ENCODE measurements at places on chromosomes 12 and 14. TPM values are rescaled to one million over a fixed set of nuclear protein-coding genes. Genes with fewer than 3 reads are reported as not detected.
A peak's percentile ranks its signal among the peaks of the same experiment; 100 is the strongest.

Gene FIGNL2
- not detected for total RNA-seq

DNA sequence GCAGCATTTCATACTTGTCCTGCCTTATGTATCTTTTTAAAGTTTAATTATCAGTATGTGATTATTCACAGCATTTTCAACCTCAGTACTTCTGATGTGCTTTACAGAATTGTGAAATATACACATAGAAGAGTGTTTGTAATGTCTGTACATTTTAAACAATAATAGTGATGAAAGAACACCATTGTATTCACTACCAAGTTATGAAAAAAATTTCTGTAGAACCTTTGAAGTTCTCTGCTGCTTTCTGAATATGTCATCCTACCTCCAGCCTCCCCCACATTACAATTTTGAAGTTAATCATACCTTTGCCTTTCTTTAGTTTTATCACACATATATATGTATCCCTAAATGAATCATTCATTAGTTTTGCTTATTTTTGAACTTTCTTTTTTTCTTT, 24.8 kb downstream of the FRMD6 start:
- DNase-seq: no peak

Gene ACACB
- total RNA-seq: 5.5 TPM

- no peak for DNase-seq
These were observed 449.5 kb downstream of the VRK1 start for GRCh38 chr14:97246648-97247047.

DNA sequence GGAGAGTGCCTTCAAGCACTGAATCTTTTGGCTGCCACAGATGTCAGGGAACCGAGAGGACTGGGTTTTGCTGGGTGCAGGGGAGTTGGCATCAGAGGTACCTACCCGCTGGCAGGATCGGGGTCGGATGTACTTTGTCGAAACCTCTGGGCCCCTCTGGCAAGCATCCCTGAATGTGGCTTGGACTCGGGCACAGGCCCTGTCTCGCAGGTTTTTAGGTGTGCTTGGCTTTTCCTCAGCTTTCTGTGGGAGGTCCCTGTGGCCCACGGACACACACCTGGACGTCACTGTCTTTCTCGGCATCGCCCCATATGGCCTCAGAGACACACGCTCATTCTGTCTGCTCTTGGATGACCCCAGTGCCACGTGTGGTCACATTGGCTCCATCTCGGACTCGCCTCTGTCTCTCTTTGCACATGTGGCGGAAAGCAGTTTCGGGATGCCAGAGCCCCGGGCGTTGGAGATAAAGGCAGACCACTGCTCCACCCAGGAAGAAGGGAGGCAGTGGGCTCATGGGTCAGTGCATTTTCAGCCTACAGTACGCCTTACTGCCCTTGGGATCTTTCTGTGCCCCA, 769.6 kb upstream of the ALG10B start:
- DNase-seq: no peak

Gene NAA25
- total RNA-seq: 17.4 TPM

GRCh38 chr14:69680297-69680696, 68.9 kb downstream of the SUSD6 start:
- DNase-seq: no peak

DNA sequence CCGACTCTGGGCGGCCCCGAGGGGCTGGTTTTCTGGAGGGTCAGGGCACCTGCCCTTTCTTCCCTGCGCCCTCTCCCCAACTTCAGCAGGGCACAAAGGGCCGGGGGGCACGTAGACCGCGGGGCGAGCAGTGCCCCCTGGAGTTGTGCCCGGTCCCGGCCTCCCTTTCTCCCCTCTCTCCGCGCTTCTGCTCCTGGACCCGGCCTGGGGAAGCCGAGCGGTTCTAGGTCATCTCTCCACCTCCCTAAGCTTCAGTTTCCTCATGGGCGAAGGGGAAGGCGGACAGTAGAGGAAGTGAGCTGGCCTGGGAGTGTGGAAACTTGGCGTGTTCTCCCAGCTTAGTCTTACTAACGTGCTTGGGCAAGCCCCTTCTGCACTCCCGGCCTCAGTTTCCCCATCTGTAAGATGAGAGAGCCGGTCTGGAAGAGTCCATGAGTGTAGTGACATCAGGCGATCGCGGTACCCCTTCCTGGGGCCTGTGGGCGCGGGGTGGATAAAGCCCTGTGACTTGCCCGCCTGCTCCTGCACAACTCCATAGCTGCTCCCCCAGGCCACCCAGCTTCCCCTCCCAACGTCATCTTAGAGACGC, 158.6 kb upstream of the PARP11 start:
- peak; percentile 5 for DNase-seq

GRCh38 chr14:24086193-24086955, 7.7 kb upstream of the PCK2 start:
- DNase-seq: no peak

Gene CACNA1C
- 3.6 TPM for total RNA-seq

GRCh38 chr14:70278281-70278680, 81.2 kb downstream of the COX16 start:
- no peak for DNase-seq

GRCh38 chr12:9464408-9464807, 143.3 kb downstream of the KLRB1 start:
- DNase-seq: no peak

DNA sequence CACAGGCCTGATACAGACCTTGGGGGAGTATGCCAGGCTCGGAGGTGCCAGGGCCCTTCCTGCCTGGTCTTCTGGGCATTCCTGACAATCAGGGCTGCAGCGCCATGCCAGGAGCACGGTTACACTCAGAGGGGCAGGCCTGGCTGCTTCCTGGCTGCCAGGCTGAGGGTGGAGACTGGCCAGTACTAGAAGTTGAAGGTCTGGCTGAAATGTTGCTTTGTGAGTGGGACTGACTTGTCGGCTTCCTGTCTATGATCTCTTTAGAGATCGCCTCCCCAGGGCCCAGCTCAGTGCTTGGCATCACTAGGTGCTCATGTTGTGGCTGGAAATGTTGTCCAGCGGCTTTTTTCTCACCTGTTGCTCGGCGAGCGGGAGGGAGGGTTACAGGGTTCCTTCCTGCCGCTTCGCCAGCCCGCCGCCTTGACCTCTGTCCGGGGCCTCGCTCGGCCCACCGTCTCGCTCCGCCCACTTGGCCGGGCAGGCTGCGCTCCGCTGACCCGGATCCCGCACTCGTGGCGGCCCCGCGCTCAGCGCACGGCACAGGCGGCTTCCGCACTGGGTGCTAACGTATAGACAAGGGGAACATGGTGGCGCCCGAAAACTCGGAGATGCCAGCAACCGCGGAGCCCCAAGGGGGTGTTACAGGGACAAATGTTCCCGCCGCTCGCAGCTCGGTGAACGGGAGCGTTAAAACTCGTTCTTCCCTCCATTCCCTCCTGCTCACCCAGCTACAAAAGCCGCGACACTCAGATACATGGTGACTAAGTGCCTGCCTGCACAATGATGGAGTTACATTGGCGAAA, 32.6 kb downstream of the PAPLN start:
- peak; percentile 43 for DNase-seq

DNA sequence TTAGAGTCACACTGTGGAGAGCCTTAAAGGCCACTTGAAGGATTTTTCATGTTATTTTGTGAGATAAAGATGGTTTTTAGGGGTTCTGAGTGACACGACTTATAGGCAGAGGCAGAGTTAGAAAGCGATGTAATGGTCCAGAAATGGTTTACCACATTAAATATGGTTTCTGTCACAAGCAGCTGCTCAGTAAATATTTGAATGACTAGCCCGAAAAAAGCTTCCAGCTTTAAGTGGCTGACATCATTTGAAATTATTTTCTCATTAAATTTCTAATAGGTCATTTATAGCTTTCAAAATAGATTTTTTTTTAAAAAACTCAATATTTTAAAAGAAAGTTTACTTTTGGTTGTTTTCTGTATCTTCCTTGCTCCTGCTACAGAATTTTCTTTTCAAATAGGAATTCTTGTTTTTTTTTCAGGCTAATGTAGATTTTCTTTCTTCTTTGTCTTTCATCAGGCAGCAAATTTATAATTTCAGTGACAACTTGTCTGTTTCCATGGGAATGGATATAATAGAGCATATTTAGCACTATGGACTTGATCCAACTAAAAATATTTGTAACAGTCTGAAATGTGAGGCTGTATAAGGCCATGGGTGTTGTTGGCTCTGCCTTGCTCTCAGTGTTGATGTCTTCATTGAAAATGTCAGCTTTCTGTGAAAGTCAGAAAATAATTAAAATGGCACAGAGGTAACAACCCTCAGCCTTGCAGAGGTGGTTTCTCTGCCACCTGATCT, 700.0 kb downstream of the TMTC2 start:
- DNase-seq: no peak

Gene PGAM5
- 36.2 TPM for total RNA-seq

DNA sequence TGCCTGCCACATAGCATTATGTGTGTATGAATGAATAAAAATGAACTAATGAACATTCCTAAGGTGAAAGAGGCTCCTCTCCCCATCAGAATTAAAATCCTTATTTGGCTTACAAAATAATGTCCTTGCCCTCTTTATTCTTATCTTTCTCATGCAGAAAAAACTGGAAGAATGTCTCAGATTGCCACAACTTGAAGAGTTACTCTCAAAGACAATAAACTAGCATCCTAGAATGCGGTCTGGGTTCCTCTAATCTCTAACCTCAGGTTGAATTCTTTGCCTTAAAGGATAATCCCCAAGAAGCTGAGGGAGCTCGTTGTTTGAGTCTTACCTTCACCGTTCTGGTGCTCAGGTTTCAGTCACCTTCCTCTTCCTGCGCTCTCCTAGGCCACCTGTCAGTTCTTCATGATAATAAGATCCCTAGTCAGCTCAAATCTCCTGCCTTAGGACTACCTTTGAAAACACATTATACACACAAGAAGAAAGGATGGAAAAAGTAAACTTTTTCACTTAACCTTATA, 147.1 kb downstream of the PHLDA1 start:
- DNase-seq: no peak

- no peak for DNase-seq
These were observed 17.9 kb upstream of the RCOR1 start for GRCh38 chr14:102574281-102575159.

GRCh38 chr12:107491856-107492255, 193.7 kb upstream of the PWP1 start:
- DNase-seq: no peak

Gene TMTC1
- 3.9 TPM for total RNA-seq

All from M059J (cell line).